ENCODE measurements at places on chromosomes 3 and 15.

DNA sequence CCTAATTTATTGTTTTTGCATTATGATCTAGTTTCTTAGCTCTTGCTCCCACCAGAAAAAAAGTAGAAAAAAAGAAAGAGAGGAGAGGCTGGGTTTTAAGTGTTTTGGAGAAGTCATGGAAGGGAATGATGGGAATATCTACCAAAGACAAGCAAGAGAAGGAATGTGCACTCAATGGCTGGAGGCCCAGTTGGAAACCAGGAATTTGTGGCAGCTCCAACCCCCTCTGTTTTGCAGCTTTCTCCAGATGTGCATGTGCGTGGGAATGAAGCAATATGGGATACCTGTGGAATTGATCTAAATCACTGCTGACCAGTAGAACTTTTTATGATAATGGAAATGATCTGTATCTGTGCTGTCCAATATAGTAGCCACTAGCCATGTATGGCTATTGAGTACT lies 27.1 kb downstream of the EIF2AK4 start:
- DNase-seq: no peak

GRCh38 chr3:127426444-127427153 lies 138.8 kb upstream of the PRR20G start:
- DNase-seq: no peak

DNA sequence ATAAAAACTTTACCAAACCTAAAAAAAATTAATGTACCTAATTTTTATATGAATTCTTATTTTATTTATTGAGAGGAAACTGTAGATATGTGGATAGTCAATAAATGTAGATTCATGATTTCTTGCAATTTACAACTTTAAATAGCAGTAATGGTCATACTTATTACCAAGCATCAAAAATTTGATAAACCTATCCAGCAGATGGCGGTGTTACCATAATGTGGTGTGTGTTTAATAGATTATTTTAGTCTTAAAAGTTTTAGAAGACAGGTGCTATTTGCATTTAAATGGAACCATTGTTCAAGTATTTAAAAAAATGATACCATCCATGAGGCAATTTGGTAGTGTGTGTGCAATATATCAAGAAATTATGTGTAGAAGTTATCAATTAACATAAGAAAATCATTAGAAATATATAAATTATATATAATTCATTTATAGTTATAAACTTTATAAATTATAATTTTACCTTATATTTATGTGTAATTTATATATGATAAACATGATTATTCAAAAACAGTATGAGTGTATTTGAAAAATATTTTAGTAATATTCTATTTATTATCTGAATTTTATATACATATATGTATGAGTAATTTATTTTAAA lies 176.0 kb upstream of the BCHE start:
- DNase-seq: no peak

- no peak for DNase-seq
These were observed 17.6 kb downstream of the CTSH start for GRCh38 chr15:78927077-78927790.

DNA sequence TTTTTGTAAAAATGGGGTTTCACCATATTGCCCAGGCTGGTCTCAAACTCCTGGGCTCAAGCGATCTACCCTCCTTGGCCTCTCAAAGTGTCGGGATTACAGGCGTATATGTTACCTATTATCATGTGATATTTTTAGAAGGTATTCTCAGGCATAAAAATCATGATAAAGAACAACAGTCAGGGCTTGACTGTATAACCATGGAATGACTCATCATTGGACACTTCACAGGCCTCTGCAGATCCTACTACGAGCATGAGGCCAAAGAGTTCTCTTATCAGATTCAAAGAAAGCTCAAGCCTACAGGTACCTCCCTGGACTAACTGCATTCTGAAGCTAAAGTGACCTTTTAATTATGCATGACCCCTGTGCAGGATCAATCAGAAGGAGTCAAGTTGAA lies 91.7 kb upstream of the PRICKLE2 start:
- no peak for DNase-seq
